ENCODE measurements at places on chromosomes 3 and 15. TPM values are rescaled to one million over a fixed set of nuclear protein-coding genes. Genes with fewer than 3 reads are reported as not detected.

THOC7 gene
- 52.6 TPM for polyA plus RNA-seq

P3H2 gene
- 48.8 TPM for polyA plus RNA-seq

KIF15 gene
- polyA plus RNA-seq: 8.0 TPM

DNA sequence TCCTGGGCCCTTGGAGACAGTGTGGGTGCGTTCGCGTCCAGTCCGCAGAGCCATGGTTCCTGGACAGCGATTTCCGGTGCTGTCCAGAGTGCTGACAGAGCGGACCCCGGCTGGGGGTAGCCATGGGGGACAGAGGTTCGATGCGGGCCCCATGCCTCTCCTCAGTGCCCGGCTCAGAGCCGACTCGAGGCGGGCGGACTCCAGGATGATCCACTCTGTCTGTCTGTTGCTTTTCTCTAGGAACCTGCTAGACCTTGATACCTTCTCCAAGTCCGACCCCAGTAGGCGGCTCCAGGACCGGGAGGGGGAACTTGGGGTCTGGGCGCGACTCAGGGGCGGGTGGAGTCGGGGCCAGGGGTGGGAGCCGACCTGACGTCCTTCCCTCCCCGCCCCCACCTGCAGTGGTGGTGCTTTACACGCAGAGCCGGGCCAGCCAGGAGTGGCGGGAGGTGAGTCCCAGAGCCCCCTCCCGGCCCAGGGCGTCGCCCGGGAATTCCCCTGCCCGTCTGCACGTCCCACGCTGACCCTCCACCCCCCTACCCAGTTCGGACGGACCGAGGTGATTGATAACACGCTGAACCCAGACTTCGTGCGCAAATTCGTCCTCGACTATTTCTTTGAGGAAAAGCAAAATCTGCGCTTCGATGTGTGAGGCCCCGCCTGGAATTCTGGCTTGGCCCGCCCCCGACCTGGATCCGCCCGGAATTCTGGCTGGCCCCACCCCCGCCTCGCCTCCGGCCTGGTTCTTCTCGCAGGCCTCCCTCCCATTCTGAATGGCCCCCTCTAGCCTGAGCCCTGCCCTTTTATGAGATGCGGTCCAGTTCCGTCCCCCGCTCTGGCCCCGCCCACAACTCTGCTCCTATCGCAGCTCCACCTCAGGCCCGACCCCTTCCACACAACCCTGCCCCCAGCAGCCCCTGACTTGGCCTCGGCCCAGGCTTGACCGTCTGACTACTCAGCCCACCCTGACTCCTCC is 1.0 kb downstream of the CPNE9 start:
- DNase-seq: peak; percentile 66

GRCh38 chr15:85704720-85705429 is 89.8 kb downstream of the KLHL25 start:
- no peak for DNase-seq

RNU6-1 gene
- polyA plus RNA-seq: not detected

CCR1 gene
- 4.2 TPM for polyA plus RNA-seq

- DNase-seq: peak; percentile 20
These were observed 302.7 kb downstream of the CTNNB1 start for GRCh38 chr3:41502023-41502422.

DNA sequence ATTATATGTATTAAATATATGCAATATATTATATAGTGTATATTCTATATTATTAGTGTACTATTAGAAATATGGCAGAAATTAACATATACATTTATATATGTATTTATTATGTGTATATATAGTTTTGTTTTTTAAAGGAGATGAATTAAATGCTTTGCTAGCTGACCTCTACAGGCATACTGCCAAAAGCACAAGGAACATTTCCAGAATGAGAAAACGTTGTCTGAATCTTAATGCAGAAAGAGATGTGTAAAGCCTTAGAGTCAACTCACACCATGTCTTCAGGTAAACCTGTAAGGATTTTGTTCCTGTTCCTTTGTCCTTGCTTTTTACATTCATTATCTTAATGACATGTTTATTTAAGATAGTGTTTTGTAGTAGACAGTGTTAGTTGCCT is 111.9 kb downstream of the ST8SIA2 start:
- DNase-seq: no peak

ACTC1 gene
- polyA plus RNA-seq: 5,968 TPM

DNA sequence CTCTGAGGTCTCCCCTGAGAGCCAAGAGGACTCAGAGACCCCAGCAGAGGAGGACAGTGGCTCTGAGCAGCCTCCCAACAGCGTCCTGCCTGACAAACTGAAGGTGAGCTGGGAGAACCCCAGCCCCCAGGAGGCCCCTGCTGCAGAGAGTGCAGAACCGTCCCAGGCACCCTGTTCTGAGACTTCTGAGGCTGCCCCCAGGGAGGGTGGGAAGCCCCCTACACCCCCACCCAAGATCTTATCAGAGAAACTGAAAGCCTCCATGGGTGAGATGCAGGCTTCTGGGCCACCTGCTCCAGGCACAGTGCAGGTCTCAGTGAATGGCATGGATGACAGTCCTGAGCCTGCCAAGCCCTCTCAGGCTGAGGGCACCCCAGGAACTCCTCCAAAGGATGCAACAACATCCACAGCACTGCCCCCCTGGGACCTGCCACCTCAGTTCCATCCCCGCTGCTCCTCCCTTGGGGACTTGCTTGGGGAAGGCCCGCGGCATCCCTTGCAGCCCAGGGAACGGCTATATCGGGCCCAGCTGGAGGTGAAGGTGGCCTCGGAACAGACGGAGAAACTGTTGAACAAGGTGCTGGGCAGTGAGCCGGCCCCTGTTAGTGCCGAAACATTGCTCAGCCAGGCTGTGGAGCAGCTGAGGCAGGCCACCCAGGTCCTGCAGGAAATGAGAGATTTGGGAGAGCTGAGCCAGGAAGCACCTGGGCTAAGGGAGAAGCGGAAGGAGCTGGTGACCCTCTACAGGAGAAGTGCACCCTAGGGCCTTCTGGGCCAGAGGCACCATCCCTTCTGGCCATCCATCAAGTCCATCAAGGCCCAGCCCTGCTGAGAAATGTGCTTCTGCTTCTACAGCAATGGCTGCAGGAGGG is 23.6 kb downstream of the PLEKHO2 start:
- DNase-seq: no peak

DNA sequence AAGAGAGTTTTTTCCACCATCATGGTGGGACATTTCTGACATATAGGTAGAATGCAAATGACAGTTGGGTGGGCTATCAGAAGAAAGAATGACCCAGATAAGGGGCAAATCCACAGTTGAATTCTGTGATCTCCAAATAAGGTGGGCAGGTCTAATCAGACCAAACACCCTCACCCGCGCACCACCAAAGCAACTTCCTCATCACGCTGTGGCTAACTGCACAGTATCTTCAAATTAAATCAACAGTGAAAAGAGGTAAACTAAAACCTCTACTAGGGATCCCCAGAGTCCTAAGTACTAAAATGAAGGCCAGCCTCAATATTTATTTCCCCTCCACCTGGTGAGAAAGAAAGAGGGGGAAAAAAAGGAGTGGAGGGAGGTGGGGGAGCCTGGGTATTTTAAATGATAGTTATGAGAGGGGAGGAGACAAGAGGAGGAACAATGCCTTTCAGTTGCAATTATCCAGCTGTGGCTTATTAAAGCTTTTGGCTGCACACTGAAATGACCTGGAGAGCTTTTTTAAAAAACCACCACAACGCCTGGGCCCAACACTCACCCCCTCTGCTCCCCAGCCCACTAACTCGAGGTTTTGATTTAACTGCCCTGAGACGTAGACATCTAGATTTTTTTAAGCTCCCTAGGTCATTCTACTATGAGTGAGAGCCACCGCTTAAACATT is 61.0 kb downstream of the LRIG1 start:
- DNase-seq: no peak

DNA sequence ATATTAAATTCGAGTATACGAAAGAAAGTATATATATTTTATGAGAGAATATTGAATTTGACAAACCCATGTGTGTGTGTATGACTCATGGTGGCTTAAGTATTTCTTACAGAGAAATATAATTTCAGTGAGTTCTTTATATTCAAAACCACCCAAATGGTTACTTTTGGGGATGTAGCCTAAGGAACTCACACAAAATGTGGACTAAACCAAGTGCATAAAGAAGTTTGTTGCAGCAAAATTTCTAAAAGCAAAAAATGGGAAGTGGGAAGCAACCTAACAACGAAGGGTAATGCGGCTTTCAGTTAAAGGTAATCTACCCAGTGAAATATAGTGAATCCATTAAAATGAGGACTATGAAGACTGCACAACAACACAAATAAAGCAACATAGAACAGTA is 277.1 kb downstream of the EDEM1 start:
- DNase-seq: no peak

KBTBD12 gene
- polyA plus RNA-seq: 22.6 TPM

DNA sequence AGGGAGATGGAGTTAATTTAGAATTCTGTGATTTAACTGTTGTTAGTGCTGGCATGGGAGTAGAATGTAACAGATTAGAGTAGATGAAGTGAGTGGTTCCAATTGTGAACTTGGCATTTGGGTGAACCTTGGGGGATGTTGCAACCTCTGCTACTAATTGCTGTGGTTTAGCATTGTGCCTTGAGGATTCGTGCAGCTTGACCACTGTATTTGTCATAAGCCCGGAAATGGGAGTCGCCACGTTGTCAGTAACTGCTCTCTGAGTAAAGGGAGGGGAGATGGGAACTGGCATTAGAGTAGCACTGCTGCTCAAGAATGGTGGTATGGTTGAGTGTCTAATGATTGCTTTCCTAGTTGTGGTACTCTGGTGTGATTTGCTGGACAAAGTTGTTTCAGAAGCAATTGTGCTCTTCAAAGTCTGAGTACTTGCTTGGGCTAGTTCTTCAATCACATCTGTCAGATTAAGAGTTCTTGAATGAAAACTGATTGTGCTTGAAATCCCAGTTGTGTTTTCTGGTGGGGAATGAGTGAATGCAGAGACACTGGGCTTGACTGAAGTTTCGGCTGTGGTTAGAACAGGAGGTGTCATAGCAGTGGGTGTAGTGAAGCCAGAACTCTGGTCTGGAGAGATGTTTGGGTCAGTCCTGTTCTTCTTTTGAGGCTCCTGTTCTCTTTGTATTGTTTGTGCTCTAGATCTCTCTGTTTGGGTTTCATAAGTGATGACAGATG is 15.4 kb downstream of the IGSF10 start:
- DNase-seq: no peak

DNA sequence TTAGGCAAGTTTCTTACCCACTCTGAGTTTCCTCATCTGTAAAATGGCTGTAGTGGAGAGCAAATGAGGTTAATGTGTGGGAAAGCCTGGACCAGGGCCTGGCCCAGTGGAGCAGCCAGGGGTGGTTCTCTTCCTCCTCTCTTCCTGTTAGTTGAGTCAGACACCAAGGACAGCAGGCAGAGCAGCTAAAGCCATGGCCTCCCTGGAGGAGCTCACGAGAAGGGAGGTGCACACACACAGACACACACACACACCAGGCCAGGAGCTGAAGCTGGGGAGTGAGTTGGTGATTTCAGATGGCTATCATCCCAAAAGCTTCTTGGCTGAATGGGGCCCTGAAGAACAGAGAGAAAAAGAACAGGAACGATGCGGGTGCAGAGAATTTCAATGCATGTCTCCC is 33.2 kb upstream of the TSPAN3 start:
- DNase-seq: no peak

DNA sequence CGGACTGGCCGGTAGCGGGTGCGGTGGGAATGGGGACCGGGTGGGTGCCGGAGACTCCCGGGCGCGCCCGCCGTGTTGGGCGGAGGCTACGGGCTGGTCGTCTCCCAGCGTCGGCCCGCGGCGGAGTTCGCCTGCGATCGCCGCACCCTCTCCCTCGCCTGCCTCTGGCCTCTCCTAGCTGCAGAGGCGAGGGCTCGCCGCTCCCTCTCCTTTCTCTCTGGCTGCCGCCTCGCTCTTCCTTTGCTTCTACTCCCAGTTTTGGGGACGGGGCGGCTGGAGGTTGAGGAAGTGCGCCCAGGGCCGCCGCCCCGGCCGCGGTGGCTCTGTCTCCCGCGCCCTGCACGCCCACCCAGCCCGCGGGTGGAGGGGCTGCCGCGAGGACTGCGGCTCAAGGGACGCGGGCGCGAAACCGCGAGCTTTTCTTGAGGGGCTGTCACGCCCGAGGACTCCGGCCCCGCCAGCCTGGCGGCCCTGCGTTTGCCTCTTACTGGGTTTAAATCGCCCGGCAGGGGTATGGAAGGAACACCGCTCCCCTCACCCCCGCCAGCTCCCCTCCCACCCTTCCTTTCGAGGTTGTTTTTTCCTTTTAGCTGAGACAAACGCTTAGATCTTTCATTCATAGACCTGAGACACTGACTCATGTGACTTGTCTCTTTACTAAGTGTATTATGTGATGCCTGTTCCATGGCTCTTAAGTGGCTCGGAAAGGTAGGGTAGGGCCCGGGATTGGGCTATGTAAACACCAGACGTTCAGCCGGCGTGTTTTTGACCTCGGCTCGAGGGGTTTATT is 654 bp downstream of the PIK3CA start:
- DNase-seq: peak; percentile 87

DNA sequence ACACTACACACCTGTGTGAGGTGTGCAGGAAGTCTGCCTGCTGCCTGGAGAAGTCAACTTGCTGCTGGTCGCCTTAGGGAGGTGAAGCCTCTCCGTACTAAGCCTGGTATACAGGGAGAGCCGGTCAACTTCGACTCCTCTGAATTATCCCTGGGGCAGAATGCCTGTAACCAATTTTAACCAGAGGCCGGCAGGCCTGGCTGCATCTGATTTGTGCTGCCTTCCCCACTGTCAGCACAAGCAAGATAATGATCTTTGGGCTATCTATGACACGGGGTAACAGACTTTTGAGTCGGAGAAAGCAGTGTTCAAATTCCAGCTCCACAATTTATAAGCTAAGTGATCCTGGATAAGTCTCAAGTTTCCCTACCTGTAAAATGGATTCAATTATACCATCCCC is 42.3 kb downstream of the MAGEF1 start:
- DNase-seq: no peak

MRPL3 gene
- 73.0 TPM for polyA plus RNA-seq

DUOX1 gene
- polyA plus RNA-seq: 3.2 TPM

PLD1 gene
- polyA plus RNA-seq: 17.7 TPM

STAB1 gene
- polyA plus RNA-seq: 36.6 TPM

GRCh38 chr3:48789665-48790064 is 58.0 kb downstream of the PRKAR2A start:
- no peak for DNase-seq

DNA sequence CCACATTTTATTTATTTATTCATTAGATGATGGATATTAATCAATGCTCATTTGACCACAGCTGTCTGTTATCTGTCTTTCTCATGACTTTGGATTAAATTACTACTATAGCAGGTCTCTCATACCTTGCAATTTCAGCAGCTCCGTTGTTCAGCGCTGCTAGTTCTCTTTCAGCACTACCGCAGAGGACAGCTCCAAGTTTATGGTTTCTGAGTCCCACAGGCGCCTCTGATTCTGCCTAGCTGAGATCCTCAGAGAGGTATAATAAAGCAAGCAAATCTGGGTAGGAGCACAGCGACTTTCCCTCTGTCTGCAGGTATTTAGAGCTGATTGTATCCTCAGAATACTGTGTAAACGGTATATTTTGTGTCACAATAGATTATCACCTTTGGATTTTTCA is 204.9 kb downstream of the CNTN4 start:
- peak; percentile 9 for DNase-seq

CYP11A1 gene
- 1.2 TPM for polyA plus RNA-seq

All from muscle of back (tissue), 13 donors.